Nucleus accumbens (tissue), 56 donors: ENCODE measurements at places on chromosomes 3 and 15.
A peak's percentile ranks its signal among the peaks of the same experiment; 100 is the strongest.

DNA sequence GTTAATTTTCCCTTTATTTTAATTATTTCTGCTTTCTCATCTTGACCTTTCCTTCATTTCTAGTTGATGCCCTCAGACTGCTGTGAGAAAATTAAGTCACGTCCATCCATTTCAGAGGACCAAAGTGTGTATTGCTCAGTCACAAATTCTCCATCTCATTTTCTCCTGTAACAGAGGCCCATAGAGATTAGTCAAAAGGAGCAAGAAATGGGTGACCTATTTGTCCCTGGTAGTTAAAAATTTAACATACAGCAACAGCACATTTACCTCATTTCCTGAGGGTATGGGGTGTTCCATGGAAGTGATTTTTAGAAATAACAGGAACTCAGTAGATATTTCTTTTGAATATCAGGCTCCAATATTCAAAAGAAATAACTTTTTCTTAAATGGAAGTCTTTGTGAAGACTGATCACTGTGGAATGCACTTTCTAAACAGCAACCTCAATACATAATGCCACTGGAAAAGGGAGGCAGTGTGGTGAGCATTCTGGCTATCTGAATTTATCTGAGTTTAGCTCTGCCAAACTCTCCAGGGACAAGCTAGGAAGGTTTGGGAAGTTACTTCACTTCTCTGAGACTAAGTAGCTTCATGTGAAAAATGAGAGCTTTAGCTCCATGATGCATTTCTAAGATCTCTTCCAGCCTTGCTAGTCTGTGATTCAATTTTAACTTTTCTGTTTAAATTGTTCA, 808.2 kb downstream of the SQOR start:
- DNase-seq: no peak

- no peak for DNase-seq
These were observed 74.5 kb downstream of the NSUN3 start for GRCh38 chr3:94137377-94137776.

DNA sequence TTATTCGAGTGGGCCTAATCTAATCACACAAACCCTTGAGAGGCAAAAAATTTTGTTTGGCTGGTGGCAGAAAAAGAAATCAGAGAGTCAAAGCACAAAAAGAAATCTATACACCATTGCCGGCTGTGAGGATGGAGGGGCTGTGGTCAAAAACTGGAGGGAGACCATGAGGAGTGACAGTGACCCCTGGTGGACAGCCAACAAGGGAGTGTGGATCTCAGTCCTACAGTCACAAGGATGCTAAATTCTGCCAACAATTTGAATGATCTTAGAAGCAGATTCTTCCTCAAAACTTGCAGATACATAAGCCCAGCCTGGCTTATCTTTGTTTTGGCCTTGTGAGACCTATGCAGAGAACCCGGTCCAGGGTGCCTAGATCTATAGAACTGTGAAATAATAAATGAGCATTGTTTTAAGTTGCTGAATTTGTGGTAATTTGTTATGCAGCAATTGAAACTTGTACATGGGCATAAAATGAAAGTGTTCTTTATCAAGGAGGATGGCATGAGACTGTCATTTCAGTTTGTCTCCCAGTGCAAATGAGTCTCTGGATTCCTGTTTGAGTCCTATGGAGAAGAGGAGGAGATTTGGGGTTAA, 103.0 kb upstream of the ARHGEF26 start:
- DNase-seq: no peak

DNA sequence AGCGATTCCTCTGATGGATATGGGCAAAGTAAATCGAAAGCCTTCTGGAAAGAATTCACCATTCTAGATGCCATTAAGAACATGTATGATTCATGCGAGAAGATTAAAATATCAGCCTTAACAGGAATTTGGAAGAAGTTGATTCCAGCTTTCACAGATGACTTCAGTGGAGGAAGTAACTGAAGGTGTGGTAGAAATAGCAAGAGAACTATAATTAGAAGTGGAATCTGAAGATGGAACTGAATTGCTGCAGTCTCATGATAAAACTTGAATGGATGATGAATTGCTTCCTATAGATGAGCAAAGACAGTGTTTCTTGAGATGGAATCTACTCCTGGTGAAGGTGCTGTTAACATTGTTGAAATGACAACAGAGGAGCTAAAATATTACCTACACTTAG, 30.1 kb upstream of the TBC1D23 start:
- DNase-seq: no peak

- no peak for DNase-seq
These were observed 17.5 kb downstream of the AQR start for GRCh38 chr15:34951993-34952392.

- DNase-seq: no peak
These were observed 86.9 kb upstream of the HERC1 start for GRCh38 chr15:63920504-63921175.

GRCh38 chr15:67744331-67745072, 80.8 kb upstream of the SKOR1 start:
- DNase-seq: no peak

DNA sequence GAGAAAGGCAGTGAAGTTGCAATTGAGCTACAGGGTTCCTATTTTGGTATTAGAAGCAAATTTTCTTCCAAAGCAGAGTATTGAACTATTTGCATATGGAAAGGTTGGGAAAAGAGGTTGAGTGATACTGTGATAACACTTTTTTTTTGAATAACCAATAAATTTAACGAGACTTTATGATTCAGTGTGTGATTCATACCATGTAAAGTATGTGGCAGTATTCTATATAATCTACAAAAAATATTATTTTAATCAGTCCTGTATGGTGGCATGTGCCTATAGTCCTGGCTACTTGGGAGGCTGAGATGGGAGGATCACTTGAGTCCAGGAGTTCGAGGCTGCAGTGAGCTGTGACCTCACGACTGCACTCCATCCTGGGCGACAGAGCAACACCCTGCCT, 206.9 kb downstream of the BBX start:
- DNase-seq: no peak

GRCh38 chr15:43316016-43316970, 14.1 kb downstream of the LCMT2 start:
- no peak for DNase-seq

- peak; percentile 9 for DNase-seq
These were observed 340.0 kb upstream of the TMCO5A start for GRCh38 chr15:37594417-37594816.

- DNase-seq: no peak
These were observed 197.0 kb upstream of the ZPLD1 start for GRCh38 chr3:102237838-102238237.

- DNase-seq: peak; percentile 39
These were observed 3.2 kb upstream of the SIN3A start for GRCh38 chr15:75454471-75455378.

DNA sequence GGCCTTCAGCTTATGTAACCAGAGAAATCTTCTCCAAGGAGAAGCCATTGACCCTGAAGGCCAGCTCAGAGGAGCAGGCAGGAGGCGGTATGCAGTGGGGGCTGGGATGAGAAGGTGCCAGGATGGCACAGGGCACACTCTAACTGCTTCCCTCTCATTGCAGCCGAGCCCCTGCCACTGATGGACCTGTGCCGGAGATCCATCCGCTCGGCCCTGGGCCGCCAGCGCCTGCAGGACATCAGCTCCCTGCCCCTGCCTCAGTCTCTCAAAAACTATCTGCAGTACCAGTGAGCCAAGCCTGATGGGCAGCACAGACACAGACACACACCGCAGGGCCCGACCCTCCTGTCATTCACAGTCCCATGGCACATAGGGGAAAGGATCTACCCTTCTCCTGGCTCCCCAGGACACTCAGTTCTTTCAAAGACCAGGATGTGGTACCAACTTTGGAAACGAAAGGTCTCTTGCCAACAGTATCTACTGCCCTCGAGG, 84.6 kb upstream of the PXYLP1 start:
- no peak for DNase-seq

DNA sequence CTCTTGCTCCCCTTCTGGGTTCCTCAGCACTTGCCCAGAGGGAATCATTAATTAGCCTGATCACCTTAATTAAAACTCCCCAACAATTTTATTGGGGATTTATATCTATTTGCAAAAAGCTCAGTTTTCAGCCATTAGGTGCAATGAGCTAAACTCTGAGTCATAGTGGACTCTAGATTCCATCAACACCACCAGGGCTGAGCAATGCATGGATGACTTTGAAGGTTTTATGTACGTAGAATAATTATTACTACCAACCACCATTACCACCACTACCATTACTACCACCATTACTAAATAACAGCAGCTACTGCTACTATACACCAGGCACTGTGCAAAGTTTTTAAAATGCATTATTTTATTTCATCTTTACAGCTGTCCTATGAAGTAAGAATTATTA, 81.2 kb downstream of the ZNF621 start:
- no peak for DNase-seq

DNA sequence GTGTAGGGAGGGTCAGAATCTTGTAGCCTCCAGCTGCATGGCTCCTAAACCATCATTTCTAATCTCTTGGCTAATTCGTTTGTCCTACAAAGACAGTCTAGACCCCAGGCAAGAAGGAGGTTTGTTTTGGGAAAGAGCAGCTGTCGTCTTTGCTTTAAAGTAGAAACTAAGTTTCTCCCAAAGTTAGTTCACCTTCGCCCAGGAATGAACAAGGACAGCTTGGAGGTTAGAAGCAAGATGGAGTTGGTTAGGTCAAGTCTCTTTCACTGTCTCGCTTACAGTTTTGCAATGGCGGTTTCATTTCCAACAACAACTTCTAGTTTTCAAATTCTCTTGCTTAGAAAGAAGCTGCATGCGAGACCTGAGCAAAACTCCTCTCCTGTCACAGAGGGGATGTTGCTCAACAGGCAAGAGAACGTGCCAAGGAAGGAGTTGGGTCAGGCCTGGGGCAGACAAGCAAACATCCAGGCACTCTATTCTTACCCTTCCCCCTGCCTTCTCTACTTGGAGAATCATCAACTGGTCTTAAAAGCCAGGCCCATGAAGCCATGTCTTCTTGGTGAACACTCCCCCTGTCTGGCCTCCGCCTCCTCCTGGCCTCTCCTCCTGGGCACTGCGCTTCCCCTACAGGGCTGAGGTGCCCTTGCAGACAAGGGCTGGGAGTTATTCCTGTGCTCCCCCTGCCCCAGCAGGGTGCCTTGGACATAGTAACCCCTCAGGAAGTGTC, 57.6 kb downstream of the TMEM44 start:
- DNase-seq: no peak

GRCh38 chr15:26838742-26839460, 28.0 kb upstream of the GABRA5 start:
- no peak for DNase-seq

DNA sequence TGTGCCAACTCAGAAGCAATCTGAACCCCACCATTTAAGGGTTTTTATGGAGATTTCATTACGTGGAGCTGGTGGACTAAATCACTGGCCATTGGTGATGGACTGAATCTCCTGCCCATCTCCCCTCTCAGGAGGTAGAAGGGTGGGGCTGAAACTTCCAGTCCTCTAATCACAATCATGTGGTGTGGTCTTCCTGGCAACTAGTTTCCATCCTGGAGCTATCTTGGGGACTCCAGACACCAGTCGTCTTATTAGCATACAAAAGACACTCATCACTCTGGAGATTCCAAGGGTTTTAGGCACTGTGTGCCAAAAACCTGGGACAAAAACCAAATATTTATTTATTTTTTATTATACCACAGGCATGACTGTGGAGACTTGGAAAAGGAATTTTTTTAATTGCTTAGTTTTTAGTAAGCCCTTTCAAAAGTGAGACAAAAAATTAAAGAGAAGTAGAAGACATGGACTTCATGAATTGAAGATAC, 203.6 kb downstream of the WNT5A start:
- no peak for DNase-seq

DNA sequence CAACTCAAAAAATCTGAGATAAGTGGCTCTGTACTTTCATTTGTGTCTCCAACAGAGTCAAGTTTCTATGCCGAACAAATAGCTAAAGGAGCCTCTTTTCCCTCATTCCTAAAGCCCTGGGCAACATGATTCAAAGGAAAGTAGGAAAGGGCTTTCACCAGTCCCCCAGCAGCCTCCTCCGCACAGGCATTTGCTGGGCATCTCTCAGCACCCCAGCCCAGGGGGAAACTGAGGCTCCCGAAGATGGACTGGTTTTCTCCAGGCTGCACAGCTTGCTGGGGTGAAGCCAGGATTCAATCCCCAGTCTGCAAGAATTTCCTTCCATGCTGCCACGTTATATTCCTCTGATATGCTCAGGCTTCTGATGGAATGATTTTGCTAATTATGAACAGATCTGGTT, 163.8 kb downstream of the OCA2 start:
- DNase-seq: no peak

- DNase-seq: no peak
These were observed 14.4 kb upstream of the GP9 start for GRCh38 chr3:129046037-129046731.

DNA sequence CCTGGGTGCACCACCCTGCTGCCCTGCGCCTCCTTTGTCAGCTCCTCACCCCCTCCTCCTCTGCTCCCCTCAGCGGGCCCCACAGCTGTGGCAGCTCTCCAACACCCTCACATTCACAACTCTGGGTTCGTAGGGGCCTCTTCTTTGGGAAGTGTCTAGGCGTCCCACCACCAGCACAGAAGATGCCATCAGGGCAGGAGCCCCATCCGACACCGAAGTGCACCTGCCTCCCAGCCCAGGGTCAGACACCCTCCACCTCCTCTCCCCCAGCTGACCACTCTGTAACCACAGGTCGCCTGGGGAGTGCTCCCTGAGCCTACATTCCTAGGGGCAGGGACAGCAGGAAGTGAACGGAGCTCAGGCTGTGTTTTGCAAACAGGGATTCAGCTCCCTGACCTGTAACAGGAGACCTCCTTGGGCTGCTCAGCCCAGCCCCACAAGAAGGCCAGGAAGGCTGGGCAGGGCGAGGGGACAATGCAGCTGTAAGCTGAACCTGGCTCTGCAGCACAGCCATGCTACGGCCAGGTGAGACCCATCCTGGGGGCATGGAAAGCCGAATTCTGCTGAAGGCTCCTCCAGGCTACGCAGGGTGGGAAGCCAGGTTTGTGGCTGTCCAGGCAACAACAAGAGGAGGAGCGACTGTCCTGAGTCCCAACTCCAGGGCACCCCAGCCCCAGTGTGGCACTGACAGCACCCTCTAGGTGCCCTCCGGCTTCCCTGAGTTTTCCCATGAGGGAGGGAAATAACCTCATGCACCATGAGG, 269.0 kb downstream of the GOLGA6L6 start:
- no peak for DNase-seq

GRCh38 chr3:157394411-157394810, 42.2 kb upstream of the PTX3 start:
- no peak for DNase-seq

DNA sequence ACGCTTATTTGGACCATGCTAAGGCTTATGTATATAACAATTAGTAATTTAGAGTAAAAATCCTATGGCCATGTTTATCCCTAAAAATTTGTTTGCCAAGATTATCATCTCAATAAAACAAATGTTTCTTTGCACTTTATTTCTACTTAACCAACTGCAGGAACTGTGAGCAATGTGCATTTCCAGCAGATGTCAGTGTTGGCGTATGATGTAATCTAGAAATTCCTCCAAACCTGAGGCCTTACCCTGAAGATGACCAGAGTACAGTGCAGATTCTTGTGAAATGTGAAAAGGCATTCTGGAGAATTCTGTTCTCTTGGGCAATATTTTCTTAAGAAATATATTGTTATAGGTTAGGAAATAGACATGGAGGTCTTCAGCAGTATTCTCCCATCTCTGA, 205.9 kb downstream of the MBNL1 start:
- DNase-seq: no peak
